ENCODE measurements at places on chromosomes 5 and 9. TPM values are rescaled to one million over a fixed set of nuclear protein-coding genes. Genes with fewer than 3 reads are reported as not detected.

- no peak for DNase-seq
Measured at GRCh38 chr5:140341591-140341990, 4.8 kb downstream of the HBEGF start.

GRCh38 chr9:134404376-134405358 lies 78.4 kb downstream of the RXRA start:
- DNase-seq = no peak

DNA sequence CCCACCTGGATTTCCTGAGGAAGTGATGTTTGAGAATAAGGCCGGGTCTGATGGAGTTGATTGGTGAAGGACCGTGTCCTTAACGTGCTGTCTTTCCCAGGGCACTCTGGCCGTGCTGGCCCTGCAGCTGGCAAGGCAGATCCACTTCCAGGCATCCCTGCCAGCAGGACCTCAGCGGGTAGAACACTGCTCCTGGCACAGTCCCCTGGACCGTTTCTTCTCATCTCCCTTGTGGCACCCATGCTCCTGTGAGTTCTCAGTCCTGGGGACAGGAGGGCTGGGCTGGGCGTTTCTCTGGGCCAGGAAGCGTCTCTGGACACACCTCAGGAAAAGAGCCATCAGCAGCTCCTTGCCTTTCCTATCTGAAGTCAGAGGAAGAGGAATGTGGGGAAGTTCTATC lies 4.4 kb downstream of the DELE1 start:
- no peak for DNase-seq

GRCh38 chr5:120749737-120750136 lies 285.6 kb downstream of the PRR16 start:
- DNase-seq = no peak

- no peak for DNase-seq
Measured at GRCh38 chr9:72402744-72403143, 37.7 kb upstream of the ZFAND5 start.

F12 gene
- 0.80 TPM for total RNA-seq

- no peak for DNase-seq
Measured at GRCh38 chr5:113052041-113052795, 75.6 kb downstream of the DCP2 start.

GRCh38 chr5:80934751-80935150 lies 25.4 kb upstream of the RASGRF2 start:
- no peak for DNase-seq

GRCh38 chr5:133797167-133797566 lies 171.3 kb downstream of the C5orf15 start:
- DNase-seq = no peak

CDH10 gene
- total RNA-seq = 0.35 TPM

PCDHB9 gene
- total RNA-seq = 3.0 TPM

GRCh38 chr5:95919658-95920057 lies 42.0 kb downstream of the ELL2 start:
- no peak for DNase-seq

SLCO6A1 gene
- total RNA-seq = not detected

GRCh38 chr5:123543438-123543837 lies 31.5 kb downstream of the CSNK1G3 start:
- no peak for DNase-seq

Measured in lower lobe of right lung (tissue), 2 donors.